ENCODE measurements at places on chromosomes 4 and X.

- no peak for DNase-seq
These were observed 136.8 kb downstream of the PLS3 start for GRCh38 chrX:115697806-115698205.

DNA sequence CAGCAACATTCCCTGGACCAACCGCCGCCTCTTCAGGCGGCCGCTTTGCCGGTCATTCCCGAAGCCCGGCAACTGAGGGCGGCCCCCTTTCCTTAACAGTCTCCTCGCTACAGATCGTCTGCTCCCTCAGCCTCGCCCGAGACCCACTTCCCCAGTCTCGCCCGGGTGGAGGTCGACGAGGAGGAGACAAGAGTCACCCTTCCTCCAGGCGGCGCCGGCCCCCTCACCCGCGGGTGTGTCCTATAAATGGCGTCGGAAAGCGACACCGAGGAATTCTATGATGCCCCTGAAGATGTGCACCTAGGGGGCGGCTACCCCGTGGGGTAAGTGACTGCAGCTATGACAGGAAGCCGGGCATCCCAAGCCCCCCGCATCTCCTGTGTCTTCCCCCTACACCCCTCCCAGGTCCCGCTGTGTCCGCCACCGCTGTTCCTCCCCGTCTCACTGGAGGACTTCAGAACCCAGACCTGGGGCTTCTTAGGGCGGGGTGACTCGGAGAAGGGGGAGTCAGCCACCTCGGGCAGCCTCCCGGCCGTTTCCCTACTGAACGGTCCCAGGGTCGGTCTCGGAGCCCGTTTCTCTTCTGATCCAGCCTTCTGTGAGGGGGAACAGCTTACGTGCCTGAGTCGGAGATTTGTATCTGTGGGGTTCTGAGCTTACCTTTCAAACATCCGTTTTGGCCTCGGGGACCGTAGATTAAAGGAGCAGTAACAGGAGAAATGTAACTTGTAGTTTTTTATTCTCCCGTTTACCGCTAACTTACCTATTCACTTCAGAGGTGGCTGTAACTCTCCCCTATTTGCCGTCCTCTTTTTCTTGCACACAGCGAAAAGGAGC, 570 bp downstream of the WDR44 start:
- DNase-seq, result peak; percentile 35

DNA sequence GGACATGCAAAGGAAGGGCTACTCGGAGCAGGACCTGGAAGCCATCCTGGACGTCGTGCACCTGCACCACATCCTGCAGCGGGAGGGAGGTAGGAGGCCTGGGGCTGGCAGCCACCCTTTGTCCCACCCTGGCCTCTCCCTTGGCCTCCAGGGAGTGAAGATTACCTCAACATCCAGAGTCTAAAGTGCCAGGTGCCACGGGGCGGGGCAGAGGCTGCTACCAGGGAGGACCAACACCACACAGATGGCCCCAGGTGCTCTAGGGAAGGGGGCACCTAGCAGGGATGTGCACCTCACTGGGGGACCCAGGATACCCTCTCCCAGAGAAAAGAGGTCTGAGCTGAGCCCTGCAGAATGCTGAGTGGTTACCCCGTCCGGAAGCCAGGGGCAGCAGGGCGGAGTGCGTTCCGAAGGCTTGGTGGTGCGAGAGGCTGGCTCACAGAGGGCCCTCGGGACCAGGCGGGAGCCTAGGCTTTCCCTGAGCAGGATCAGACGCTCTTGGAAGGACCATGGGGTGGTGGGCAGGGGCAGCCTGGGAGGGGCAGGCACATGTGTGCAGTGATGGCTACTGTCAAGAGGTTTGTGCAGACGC, 16.1 kb downstream of the ABCD1 start:
- DNase-seq, result no peak

DNA sequence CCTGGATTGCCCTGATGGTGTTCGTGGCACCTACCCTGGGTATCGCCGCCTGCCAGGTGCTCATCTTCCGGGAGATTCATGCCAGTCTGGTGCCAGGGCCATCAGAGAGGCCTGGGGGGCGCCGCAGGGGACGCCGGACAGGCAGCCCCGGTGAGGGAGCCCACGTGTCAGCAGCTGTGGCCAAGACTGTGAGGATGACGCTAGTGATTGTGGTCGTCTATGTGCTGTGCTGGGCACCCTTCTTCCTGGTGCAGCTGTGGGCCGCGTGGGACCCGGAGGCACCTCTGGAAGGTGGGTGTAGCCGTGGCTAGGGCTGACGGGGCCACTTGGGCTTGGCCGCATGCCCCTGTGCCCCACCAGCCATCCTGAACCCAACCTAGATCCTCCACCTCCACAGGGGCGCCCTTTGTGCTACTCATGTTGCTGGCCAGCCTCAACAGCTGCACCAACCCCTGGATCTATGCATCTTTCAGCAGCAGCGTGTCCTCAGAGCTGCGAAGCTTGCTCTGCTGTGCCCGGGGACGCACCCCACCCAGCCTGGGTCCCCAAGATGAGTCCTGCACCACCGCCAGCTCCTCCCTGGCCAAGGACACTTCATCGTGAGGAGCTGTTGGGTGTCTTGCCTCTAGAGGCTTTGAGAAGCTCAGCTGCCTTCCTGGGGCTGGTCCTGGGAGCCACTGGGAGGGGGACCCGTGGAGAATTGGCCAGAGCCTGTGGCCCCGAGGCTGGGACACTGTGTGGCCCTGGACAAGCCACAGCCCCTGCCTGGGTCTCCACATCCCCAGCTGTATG, 1.8 kb downstream of the AVPR2 start:
- no peak for DNase-seq

DNA sequence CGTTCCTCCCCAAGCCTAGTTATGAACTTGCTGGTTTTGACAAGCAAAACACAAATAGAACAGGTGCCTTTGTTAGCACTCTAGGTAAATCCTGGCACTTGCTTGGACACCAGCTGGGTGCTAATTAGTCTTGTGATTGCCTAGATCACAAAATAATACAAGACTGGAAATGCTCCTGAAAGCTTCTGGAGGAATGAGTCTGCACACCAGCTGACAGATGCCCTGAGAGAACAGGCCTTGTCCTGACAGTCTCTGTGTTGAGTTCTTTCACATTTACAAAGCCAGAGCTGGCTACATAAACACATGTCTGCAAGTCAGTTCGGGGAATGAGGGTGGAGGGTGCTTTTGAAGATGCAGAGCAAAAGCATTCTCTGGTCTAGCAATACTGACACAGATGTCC, 93.8 kb downstream of the ELOVL6 start:
- no peak for DNase-seq

DNA sequence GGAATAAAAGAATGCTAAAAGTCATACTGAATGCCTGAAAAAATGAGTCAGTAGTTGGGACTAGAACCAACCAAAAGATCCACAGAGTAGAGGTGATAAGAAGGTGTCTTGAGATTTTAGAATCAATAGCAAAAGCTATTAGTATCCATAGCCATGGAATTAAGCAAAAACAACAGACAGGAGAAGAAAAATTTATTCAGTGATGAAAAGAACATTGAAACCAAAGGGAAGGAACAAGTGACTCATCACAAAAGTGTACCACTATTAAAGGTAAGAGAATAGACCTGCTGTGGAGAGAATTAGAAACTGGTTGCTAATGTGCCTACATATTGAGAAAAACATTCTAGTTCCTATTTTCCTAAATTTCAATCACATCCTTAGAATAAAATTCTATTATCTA, 182.0 kb upstream of the NEIL3 start:
- DNase-seq, result no peak

- DNase-seq, result no peak
These were observed 58.1 kb upstream of the SMIM10 start for GRCh38 chrX:134932528-134933217.

GRCh38 chr4:139530833-139531427, 25.1 kb downstream of the SETD7 start:
- peak; percentile 81 for DNase-seq

DNA sequence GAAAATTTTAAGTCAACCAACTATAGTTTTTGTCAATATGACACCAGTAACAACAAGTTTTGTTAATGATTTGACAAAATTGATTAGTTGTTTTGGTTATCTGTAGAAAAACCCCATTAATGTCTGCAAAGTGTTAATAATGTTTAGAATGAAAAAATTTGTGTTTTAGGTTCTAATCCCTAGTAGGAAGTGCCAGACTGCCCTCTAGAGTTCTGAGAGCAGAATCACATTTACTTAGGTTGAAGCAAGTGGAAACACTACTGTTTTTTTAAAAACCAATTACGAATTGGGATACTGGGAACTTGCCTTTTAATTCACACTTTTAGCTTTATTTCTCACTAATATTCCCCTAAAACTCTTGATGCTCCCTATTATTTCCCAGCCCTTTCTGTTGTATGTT, 101.1 kb upstream of the CYLC1 start:
- peak; percentile 0 for DNase-seq

GRCh38 chr4:11769434-11769833, 340.7 kb upstream of the HS3ST1 start:
- DNase-seq, result no peak

- DNase-seq, result no peak
These were observed 27.6 kb upstream of the C4orf54 start for GRCh38 chr4:99685234-99685633.

DNA sequence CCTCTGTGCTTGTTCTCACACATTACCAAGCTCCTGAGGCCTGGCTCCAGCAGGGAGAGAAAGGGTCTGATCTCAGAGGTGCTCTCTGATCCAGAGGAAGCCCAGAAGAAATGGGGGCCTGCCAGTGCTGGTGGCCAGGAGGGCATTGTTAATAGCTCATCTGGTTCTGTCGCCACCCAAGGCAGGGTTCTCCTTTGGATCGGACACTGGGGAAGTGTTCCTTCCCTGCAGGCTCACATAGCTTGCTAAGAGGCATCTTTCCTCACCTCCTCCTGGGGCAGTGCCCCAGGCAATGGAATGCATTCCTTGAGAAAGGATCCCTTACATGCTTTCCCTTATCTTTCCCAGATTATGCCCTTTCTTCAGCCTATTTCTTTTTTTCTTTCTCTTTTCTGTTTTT, 53.8 kb downstream of the RBM47 start:
- DNase-seq, result no peak

- DNase-seq, result no peak
These were observed 180.3 kb upstream of the TENM3 start for GRCh38 chr4:182062936-182063335.

DNA sequence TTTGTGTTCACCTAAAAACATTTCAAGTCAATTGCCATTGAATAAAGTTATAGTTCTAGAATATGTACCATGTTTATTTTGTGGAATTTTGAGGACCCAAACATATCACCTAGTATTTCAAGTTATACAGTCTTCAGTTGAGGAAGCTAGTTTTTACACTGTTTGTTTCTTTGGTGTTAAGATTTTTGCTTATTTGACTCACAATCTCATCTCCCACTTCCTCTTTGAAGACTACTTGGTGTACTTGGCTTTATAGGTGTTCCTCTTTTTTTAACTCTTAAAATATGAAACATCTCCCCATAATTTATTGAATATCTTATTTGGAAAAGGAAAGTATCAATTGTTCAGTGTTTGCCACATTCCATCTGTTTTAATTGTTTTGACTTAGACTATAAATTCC, 675.4 kb downstream of the RAPGEF2 start:
- no peak for DNase-seq

DNA sequence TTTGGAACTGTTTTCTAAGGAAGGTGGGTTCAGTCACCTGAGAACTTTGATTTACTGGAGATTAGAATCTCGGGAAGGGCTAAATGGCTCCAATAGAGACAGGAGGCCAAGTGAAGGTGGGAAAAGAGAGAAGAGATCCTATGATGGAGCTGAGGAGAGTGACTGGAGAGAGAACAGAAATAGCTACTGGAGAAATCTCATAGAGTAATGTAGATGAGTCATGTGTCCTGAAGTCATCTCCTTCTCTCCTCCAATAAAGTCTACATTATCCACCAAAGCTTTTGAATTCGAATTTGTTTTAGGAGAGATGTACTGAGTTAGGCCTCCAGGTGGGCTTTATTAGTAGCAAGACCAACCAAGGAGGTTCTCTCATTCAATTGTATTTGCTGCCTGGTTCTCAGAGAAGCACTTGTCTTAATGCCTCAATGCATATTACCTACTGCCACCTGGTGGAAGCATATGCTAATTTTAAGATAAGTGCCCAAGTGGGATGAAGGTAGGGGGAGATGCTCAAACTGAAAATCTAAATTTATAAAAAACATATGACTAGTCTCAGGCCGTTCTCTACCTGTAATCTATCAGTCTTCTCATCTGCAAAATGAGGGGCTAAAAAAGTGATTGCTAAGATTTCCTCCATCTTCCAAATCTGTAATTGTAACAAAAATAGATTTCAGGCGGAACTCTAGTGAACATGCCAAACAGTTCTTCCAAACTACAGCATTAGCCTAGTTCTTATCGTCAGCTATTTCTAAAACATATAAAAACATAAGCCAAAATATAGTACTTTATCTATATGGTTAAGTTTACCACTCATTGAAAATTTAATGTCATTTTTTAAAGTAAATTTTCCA, 24.4 kb downstream of the TXK start:
- peak; percentile 23 for DNase-seq

DNA sequence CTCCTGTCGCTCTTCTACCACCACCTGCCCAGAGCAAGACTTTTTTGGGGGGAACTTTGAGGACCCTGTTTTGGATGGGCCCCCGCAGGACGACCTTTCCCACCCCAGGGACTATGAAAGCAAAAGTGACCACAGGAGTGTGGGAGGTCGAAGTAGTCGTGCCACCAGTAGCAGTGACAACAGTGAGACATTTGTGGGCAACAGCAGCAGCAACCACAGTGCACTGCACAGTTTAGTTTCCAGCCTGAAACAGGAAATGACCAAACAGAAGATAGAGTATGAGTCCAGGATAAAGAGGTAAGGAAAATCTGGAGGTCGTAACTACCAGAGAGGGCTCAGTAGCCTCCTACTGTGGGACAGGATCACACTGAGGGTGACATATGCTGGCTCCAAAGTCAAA, 364.5 kb downstream of the MAPK10 start:
- no peak for DNase-seq

GRCh38 chrX:151088221-151088620, 88.2 kb upstream of the GPR50 start:
- no peak for DNase-seq

- DNase-seq, result no peak
These were observed 24.4 kb downstream of the FAT1 start for GRCh38 chr4:186699298-186699697.

GRCh38 chr4:10534820-10535219, 77.6 kb upstream of the ZNF518B start:
- DNase-seq, result no peak

GRCh38 chrX:32525234-32525633, 686.1 kb downstream of the DMD start:
- no peak for DNase-seq

- peak; percentile 5 for DNase-seq
These were observed 104.7 kb upstream of the MID1 start for GRCh38 chrX:10725071-10725470.

GRCh38 chrX:111151764-111152163, 55.8 kb downstream of the PAK3 start:
- no peak for DNase-seq

DNA sequence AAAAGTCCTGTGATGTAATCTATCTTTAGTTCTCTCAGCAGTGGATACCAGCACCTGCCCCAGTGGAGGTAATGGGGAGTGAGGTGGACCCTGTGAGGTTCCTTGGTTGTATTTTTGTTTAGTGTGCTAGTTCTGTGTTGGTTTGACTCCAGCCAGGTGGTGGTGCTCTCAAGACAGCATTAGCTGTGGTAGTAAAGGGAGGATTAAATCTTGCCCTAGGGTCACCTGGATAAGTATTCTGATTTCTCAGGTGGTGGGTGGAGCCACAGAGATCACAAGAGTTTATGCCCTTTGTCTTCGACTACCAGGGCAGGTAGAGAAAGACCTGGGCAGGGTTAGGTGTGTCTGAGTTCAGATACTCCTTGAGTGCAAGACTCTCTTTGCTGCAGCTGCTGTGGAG, 176.3 kb upstream of the EDA2R start:
- DNase-seq, result no peak
